ENCODE measurements at places on chromosomes 16 and 17.
A peak's percentile ranks its signal among the peaks of the same experiment; 100 is the strongest.

DNA sequence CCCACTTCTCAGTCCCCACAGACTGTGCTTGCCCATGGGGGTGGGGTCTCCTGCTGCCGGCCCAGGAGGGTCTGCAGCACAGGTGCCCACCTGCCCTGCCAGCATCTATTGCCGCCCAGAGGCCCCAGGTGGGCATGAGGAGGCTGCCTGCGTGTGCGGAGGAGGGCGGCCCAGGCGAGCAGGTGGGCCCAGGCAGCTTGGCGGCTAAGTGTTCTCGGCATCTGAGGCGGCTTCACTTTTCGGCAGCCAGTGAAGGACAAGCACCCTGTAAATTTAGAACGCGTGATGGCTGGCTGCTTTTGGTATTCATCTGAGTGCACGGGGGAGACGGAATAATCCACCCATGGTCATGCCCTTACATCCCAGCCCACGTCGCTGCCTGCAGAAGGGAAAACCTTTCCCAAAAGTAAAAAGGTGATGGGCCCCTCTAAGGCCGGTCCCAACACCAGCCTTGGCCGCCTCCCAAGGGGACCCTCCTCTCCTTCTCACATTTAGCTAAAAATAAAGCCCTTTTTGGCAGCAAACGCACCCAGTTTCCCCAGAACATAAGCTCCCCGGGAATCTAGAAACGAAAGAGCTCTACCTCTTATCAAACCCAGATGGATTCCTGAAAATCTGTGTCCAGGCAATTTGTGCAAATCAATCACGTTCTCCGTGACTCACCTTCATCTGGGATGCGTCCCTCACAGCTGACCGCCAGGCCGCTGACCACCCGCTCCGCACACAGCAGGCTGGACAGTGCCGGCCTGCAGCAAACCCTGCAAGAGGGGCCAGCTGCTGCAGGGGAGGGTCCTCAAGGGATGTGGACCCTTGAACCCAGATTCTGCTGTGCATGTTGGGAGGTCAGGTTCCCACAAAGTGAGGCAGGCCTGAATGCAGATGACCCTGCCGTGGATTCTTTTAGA lies 79.4 kb downstream of the RBFOX3 start:
- DNase-seq: no peak

GRCh38 chr17:82212331-82213250 lies at the start of gene CCDC57:
Gene CCDC57, minus strand, starts transcription at chr17:82212842. Its CDS starts 10,898 bp downstream, at chr17:82201944.
- DNase-seq: no peak

- DNase-seq: no peak
Measured at GRCh38 chr16:12794486-12795387, 8.9 kb downstream of the CPPED1 start.

DNA sequence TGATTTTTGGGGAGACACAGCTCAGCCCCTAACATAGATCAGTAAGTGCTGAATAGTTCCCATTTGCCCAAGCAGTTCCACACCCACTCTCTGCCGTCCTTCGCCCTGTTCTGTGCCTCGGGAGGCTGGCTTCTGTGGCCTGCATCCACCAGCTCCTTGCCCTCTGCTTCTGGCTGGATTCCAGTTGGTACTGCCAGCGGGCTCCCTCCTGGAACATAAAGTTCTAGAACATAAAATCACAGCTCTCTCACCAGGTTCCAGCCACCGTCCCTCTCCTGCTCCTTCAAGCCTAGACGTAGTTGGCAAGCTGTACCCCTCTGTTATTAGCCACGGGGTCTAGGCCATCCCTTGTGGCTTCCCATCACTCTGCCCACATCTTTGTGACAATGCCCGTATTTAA lies 3.9 kb upstream of the MRPS23 start:
- no peak for DNase-seq

DNA sequence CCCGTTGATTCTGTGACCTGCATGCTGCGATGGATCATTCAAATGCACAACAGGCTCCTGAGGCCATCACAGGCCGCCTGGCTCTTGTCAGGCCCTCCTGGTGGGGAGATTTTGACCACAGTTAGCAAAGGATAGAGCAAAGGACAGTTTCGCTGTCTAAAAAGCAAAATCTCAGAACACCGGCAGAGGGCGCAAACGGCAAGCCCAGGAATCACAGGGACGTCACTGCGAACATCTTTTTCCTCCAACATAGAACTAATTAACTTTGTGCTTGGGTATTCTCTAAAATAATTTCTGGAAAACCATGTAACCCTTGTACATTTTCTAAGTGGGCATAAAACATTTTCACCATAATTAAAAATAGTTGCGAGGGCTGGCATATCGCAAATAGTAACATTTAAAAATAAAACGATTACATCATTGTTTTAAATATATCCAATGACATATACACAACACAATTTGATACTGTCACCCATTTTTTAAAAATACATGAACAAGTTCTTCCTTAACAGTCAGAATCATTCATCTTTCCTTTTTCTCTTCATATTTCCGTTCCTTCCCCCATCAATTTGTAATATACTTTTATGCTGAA lies 19.7 kb upstream of the SLC47A1 start:
- peak; percentile 47 for DNase-seq

- DNase-seq: no peak
Measured at GRCh38 chr17:8046306-8046928, 7.6 kb downstream of the ALOX15B start.

DNA sequence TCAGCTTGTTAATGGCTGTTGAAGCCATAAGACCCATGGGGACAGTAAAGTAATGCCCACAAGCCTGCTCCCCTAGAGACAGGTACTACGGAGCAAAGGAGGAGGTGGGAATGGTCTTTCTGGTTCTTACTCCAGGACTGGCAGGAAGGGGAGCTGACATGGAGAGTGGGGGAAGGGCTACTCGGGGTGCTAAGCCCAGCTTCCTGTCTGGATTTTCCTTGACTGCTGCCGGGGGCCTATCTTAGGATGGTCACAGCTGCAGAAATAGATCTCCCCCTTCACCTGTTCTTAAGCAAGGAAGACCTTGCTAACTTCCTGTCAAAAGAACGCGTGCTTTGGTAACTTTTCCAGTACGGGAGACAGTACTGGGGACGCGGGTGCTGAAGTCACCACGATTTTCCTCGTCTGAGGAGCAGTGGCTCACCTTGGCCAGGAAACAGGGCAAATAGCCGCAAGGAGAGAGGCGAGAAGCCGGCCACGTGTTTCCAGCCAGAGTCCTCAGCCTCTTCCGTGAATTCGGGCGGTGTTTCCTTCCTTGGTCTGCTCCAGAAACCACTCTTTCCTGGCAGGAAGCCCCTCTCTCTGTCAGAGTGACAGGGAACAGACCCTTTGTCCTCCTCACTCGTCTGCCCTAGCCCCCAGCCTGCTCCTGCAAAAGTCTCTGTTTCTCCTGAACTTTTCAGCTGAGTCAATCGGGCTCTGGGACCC lies 656 bp upstream of the PRR29 start:
- DNase-seq: no peak

DNA sequence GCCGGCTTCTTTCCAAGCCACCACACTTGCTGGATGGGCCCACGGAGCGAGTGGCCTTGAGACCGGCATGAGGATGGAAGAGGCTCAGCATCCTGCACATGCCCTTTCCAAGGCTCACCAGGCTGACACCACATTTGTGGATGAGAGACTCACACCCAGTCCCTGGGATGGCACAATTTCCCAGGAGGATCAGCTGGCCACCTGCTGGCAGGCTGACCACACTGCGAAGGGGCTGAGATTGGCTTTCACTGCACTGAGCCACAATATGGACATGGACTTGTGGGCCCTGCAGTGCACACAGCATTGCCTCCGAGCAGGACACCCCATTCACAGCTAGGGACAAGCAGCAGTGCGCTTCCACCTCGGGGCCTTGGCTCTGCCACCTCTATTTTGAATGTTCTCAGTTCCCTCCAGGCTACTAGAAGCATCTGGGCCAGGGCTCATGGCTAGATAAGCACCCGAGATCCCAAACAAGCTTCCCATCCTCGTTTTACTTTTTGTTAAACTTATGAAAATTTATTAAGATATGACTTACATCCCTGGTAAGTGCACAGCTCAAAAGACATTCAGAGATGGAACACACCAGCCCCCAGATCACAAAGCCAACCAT lies 25.3 kb upstream of the KSR1 start:
- no peak for DNase-seq

DNA sequence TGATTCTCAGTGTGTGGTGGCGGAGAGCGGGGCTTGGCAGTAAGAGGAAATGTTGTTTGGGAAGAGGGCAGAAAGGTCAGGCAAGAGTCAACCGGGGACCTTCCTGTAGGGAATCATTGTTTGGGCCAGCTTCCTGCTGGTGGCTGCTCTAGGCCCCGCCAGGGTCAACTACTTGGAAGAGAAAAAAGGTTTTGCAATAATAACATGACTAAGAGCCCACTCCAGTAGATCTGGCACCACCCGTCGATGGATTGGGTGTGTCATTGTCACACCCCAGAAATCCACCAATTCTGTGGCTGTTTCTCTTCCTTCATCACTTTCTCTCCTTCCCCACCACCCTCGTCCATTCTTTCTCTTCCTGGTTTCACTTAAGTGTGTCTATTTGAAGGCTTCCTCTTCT lies 4.2 kb upstream of the KRT24 start:
- DNase-seq: no peak

GRCh38 chr16:59148056-59148768 lies 414.1 kb upstream of the GOT2 start:
- no peak for DNase-seq

GRCh38 chr16:27745348-27745747 lies 195.4 kb downstream of the KATNIP start:
- no peak for DNase-seq

DNA sequence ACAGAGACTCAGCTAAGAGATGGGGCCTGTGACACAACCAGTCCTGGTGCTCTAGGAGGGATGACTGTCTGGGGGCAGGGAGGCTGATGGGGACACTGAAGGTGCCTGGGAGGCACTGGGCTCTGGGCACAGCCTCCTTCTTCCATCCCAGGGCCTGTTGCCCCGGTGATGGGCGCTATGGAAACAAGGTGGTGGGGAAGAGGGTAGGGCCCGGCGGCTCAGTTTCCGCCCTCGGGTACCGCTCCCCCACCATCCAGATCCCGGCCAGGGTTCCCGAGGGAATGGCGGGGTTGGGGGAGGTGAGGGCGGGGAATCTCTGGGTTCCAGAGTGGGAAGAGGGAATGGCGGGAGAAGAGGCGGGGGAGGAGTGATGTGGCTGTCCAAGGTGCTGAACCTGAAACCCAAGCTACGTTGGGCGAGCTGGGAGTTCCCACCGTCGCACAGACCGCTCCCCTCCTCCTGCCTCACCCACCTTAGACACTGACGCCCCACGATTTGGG lies 981 bp downstream of the KCNH4 start:
- DNase-seq: no peak

DNA sequence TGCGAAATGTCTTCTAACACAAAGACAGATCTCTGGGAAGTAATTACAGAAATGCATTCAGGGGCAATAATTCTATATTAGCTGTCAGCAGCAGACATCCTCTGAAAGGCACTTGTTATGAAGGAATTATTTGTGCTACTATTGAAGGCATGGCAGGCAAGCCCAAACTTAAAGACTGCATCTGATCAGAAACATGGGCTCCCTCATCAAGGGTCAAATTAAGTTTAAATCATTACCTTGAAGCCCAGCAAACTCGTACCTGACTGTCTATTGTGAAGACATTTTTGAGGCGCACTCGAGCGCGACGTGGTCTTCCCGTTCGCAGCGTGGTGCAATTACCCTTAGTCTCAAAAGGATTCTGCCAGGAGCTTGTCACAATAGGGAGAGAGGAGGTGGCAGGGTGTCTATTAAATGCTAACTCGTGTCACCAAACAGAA lies 110.6 kb downstream of the ZNF423 start:
- DNase-seq: no peak
